ENCODE measurements at places on chromosomes 12 and 14.

GRCh38 chr12:80681287-80681686 lies 26.1 kb upstream of the MYF6 start:
- DNase-seq, result no peak

GRCh38 chr12:116136340-116136739 lies 141.2 kb downstream of the MED13L start:
- DNase-seq, result no peak

GRCh38 chr14:37711831-37712475 lies 116.5 kb downstream of the TTC6 start:
- no peak for DNase-seq

GRCh38 chr12:72082986-72083820 lies 144.6 kb downstream of the TPH2 start:
- no peak for DNase-seq

DNA sequence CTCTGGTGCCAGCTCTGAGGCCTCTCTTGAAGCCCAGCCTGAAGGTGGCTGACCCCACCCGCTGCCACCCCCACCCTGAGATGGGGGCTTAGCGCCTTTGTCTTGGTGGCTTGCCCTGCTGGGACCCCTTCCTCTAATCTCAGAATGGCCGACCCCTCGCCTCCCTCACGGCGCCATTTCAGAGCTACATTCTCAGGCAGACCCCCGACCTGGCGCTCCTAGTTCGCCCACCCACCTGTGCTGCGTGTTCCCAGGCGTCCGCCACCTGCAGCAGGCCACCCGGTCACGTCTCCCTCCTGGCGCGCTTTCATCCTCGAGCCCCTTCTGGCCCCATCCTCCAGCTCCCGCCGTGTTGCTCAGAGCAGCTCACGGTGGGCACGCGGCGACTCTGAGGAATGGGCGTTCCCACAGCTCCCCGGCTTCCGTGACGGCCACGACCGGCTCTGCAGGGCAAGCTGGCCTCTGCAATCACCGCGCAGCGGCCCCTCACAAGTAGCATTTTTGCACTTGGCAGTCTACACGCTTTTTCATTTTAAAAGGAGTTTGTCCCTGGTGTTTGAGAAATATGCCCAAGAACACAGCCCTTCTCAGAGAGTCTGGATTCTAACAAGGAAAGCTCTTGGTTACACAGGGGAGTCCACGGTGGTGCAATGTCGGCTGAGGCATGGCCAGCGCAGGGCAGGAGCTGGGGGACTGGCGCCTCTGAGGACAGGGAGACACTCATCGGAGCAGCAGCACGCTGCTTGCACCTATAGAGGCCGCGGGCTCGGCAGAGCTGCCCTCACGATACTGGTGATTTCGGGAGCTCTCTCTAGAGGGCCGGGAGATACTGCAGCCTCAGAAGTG lies 105.7 kb upstream of the C14orf180 start:
- DNase-seq, result no peak

GRCh38 chr12:51021694-51022093 lies 4.5 kb downstream of the SLC11A2 start:
- no peak for DNase-seq

- no peak for DNase-seq
These were observed 1048.5 kb downstream of the GALC start for GRCh38 chr14:86944434-86944833.

DNA sequence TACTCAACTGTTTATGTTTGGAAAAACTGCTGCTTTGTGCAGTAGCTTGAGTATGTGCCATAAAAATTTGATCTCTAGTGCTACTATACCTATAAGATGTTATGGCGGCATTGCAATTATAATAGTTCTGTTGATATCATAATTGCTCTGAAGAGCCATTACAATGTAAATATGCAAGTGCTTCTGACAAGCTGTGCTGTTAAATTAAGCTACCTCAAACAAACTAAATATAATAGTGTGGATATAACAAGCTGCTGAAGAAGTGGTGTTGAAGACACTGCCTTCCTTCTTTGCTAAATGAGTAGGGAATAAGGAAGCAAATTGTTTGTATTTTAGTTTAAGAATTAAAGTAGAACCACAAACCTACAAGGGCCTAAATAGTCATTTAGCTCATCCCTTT lies 301.0 kb upstream of the MIS18BP1 start:
- no peak for DNase-seq

- no peak for DNase-seq
These were observed 14.9 kb downstream of the EML1 start for GRCh38 chr14:99808154-99808505.

- no peak for DNase-seq
These were observed 38.9 kb downstream of the RASSF8 start for GRCh38 chr12:25997201-25997963.

DNA sequence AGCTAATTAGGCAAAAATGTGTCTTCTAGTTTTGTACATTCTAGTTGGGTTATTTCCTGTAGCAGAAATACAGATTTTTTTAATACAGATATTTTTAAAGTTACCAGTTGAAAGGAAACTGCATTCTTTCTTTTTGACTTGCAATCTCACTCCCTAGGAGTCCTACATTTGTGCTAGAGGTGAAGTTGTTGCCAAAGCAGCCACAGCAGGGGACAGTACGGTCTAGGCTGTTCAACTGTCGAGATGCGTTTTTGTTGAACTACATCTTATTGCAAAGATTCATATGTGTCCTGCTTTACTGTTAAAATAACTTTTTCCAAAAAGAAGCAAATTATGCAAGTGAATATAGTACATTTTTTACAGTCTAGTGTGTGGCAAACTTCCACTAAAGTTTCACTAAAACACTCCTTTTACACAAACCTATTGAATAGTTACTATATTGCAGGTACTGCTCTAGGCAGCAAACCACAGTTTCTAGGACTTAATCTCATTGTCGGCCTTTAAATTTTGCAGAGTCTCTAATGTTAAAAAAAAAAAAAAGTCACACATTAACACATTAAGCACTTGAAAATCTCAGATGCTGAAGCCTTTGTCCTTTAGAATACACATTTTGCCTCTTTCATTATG lies 30.2 kb upstream of the SRGAP1 start:
- no peak for DNase-seq

- no peak for DNase-seq
These were observed 49.9 kb upstream of the PTPRO start for GRCh38 chr12:15272376-15272775.

DNA sequence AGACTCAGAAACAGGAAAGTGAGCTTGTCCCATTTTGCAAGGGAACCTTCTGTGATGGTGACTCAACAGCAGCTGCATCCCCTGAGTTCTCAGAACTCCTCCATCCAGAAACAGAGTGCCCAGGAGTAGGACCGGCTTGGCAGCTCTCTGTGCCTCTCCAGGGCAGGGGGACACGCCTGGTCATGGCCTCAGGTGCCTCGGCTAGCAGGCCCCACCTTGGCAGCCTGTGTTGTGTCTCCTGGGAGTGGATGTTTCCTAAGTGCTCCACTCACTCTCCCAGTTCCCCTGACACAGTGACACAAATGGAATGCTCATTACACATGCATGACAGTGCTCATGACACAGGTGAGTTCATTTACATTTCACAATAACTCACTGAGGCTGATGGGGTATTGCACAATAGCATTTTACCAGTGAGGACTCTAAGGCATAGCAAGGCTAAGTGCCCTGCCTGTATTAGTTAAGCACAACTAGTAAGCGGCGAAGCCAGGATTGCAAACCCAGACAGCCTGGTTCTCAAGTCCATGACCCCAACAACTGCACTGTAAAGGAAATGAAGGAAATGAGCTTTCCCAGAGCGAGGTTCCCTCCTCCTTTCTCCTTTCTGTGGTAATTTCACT lies 47.4 kb downstream of the CALM1 start:
- no peak for DNase-seq

DNA sequence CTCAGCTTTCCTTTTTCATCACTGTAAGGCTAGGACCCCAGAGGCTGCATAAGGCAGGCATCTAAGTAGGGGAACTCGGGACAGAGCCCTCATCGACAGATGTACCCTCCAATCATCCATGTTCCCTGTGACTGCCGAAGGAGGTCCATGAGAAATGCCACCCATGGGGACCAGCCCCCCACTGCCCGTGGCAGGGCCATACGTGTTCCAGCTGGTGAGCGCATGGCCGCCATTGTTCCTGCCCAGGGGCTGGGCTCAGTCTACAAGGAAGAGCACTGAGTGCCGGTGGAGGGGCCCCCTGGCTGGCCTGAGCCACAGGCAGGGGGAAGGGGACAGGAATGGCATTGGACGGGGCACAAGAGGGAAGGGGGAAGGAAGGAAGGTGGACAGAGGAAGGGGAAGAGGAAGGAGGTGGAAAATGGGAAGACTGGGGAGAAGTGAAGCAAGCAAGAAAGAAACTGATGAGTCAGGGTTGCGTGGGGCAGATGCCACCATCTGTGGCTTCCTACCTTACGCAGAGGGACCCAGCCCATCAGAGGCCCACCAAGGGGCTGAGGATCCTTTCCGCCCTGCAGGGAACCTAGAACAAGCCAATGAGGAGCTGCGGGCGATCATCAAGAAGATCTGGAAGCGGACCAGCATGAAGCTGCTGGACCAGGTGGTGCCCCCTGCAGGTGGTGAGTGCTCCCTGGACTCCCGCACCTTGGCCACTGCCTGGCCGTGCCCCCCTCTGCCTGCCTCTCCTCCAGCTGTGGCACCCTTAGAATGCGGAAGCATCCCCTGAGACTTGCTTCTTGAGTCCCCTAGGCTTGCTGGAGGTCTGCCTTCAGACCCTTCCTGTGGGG lies 120.6 kb upstream of the FKBP4 start:
- no peak for DNase-seq

- no peak for DNase-seq
These were observed at the start of gene KLHL33 for GRCh38 chr14:20435582-20436362. Gene KLHL33, minus strand, starts transcription at chr14:20436166. Its CDS starts 355 bp downstream, at chr14:20435811.

GRCh38 chr12:38921025-38921677 lies 15.8 kb upstream of the CPNE8 start:
- peak; percentile 7 for DNase-seq

GRCh38 chr12:14057895-14058294 lies 76.5 kb upstream of the GRIN2B start:
- DNase-seq, result no peak

- DNase-seq, result peak; percentile 62
These were observed 17.3 kb upstream of the YY1 start for GRCh38 chr14:100221533-100222223.

GRCh38 chr12:107917912-107918800 lies 143.7 kb downstream of the ASCL4 start:
- no peak for DNase-seq

DNA sequence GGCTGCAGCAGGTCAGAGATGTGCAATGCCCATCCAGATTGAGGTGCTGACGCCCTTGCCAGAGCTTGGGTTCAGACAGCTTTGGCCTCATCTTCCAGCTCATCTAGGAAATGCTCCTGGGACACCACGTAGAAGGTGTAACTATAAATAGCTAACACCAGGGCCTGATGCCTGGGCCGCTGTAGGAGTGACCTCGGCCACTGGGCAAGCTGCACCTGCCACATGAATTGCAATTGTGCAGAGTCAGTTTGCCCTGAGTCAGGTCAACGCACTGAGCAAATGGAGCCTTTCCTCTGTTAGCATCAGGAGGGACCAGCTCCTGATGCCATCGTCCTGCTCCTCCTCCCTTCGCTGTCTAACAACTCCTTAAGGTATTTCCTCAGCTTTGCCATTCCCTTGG lies 17.4 kb upstream of the DNM1L start:
- no peak for DNase-seq

GRCh38 chr14:99538275-99538674 lies 57.1 kb downstream of the CCNK start:
- no peak for DNase-seq

GRCh38 chr12:49442915-49443314 lies 75.7 kb downstream of the SPATS2 start:
- DNase-seq, result no peak

DNA sequence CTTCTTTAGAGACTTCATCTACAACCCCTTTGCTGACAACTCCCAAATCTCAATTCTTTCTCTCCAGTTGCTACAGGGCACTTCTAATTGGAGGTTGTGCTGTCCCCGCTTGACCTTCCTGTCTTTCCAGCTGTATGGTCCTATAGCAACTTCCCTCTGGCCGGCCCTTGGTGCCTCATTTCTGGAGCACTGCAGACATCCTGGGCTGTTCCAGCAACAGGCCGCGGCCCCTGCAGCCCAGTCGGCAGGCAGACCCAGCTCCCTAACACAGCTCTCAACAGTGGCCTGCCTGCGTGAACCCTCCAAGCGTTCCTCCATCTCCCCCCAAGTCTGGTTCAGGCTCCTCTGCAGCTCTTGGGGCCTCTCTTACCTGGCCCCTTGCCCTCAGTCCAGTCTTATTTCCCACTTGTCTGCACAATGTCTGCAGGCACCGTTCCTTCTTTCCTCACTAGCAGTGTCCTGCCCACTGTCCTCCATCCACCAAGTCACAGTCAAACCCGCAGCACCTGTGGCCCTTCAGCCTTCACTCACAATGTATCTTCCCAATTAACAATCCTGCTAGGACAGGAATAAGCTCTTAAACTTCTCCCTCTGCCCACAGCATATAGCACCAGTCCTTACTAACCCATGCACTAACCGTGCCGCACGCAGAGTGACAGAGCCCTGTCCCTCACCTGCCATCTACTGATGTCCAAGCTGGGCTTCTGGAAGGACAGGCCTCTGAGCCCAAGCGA lies 1.6 kb upstream of the EML1 start:
- DNase-seq, result no peak

- DNase-seq, result no peak
These were observed 47.9 kb downstream of the NEUROD4 start for GRCh38 chr12:55067701-55068100.

DNA sequence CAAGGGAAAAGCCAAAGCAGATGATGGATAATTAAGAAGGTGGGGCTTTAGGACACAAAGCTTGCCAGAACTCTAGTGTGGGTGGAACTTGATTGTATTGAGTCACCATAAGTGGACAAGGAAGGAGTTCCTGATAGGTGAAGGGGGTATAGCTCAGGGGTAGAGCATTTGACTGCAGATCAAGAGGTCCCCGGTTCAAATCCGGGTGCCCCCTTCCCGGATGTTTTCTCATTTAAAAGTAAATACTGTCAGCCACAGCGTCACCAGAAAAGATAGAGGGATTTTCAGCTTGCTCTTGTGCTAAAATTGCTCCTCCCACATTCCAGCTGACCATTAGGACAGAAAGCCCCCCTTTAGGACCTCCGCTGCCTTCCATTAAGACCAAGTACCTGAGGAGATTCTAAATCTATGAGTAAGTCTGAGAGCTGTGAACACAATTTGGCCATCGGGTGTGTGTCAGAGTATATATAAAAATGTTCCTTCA lies 36.6 kb downstream of the DCAF4 start:
- no peak for DNase-seq

GRCh38 chr14:31717294-31718085 lies 156.3 kb downstream of the NUBPL start:
- no peak for DNase-seq

DNA sequence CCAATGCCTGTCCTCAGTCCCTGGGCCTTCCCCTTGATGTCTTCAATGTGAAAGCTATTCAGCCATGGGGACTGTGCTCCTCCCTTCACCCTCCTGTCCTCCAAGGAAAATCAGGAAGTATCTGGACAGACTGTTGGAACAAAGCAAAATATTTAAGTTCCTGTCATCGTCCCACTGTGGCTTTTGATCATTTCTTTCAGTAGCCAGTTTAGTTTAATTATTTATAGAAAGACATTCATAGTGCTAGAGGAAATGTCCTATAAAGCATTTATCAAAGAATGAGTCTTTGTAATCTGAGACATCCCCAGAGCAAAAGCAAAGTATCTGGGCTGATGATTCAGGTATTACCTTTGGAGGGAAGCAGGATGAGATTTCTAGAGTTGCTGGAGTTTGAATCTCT lies 254.1 kb downstream of the NRXN3 start:
- no peak for DNase-seq
